ENCODE measurements at places on chromosomes 3 and 15.

GRCh38 chr3:179697736-179698332 is 45.0 kb downstream of the USP13 start:
- no peak for DNase-seq

DNA sequence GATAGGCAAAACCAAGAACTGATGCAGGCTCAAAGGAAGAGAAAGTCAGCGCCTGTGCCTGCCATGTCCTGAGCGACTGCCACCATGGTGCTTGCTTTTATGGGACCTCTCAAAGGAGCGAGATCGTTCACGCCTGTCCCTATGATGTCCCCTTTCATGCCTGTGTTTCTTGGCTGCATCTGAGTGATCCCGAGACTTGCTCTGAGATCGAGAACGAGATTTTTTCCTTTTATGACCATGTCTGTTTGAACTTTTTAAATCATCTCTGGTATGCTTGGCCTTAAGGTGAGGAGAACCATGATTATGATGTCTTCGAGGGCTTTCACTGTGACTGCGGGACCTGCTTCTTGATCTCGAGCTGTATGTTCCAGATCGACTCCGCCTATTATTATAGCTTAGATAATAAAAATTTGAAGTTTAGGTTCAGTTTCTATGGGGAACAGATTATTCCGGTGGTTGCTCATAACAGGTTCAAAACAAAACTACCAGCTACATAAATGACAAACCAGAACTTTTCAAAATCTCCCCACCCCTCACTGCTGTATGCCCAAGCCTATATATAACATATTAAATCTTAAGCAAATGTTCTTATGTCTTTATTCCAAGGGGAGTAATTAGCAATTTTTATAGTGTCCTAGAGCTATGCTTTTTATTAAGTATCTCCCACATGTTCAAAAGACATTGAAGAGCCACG is 11.6 kb downstream of the CCNL1 start:
- DNase-seq: no peak

- no peak for DNase-seq
Observed at GRCh38 chr3:120239644-120240043, 45.4 kb downstream of the GPR156 start.

DNA sequence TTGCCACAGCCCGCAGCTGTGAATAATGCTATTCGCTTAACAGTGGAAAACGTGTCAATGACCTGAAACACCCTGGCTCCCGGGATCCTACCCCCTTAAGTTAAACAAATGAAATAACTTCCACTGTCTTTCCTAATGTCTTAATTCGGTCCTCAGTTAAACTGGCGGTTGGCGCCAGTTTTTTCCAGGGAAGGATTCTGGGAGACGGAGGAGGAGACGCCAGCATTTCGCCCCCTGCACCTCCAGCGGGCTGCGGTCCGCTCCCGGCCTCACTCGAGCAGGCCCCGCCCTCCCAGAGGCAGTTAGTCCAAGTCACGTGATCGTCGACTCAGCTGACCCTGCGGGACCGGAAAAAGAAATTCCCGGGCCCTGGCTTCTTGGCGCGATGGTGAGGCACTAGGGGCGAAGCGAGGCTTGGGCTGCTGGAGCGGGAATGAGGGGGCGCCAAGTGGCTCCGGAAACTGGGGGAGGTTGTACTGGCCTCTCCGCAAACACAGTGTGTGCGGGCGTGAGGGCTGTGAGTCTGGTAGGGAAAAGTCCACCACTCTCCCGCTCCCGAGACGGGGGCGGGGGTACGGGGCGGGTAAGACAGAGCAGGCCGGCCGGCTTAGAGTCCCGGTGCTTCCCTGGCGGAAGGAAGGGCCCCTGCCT is at the start of gene COMMD4:
Gene COMMD4, plus strand, starts transcription at position 359 of the 651 bp plus-strand sequence. Its CDS starts 27 bp downstream, at position 386.
- peak; percentile 39 for DNase-seq

- no peak for DNase-seq
Observed at GRCh38 chr15:25649390-25649789, 210.6 kb upstream of the UBE3A start.

- DNase-seq: no peak
Observed at GRCh38 chr3:58336135-58336882, 3.6 kb downstream of the PXK start.

GRCh38 chr3:126184465-126185000 is 4.1 kb upstream of the ALDH1L1 start:
- no peak for DNase-seq

GRCh38 chr3:153232851-153233271 is 70.8 kb downstream of the RAP2B start:
- DNase-seq: no peak

GRCh38 chr3:4633078-4634004 is 140.2 kb downstream of the ITPR1 start:
- no peak for DNase-seq

DNA sequence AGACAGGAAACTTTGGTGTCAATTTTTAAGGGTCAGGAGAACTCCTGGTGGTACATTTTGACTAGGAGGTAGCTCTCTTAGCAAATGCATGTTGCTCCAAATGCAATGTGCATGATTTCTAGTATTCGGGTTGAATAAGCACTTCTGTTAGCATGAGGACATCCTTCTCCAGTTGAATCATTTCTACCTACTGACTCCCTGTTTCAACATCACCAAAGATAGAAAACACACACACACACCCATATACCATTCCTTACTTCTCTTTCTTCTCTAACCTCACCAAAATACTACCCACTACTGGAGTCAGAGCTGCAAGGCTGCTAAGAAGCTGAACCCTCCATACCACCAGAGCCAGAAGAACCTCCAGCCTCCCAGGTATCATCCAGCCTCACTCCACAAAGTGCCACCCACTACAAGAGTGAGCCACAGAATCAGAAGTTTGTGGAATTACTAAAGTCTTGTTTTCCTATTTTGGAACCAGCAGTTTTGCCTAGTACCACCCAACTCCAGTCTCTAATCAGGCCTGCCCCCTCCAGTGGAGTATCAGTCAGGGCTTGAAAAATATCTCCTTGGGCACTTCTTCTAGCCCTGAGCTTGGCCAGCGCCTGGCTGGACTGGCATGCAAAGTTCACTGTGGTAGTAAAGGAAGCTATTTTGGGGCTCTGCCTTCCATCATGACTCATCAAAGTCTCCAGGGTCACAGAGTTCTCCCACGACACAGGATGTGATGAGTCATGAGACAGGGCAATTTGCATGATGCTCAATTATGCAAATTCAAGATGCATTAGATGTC is 110.3 kb downstream of the CYP19A1 start:
- DNase-seq: no peak

- no peak for DNase-seq
Observed at GRCh38 chr15:101306341-101307047, 11.4 kb upstream of the SNRPA1 start.

DNA sequence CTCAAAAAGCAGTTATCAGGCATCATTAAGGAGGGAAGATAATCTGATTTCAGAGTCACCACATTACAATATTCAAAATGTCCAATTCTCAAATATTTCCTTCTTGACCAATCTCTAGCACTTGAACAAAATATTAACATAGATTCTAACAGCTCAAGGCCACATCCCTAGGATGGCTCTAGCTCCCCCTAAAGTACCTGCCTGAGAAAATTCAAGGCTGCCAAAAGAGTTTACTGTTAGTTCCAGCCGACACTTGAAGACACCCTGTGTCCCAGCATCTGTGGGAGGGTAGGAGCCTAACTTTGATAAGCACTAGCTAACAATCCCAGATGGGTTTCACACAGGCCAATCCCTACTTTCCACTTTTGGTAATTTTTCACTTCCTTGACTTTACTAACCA is 10.4 kb downstream of the NSMCE3 start:
- DNase-seq: no peak

DNA sequence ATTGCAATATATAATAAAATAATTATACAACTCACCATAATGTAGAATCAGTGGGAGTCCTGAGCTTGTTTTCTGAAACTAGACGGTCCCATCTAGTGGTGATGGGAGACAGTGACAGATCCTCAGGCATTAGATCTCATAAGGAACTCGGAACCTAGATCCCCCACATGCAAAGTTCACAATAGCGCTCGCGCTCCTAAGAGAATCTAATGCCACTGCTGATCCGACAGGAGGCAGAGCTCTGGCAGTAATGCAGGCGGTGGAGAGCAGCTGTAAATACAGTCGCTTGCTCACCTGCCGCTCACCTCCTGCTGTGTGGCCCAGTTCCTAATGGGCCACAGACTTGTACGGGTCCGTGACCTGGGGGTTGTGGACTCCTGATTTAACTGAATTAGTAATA is 87.8 kb downstream of the P3H2 start:
- no peak for DNase-seq

DNA sequence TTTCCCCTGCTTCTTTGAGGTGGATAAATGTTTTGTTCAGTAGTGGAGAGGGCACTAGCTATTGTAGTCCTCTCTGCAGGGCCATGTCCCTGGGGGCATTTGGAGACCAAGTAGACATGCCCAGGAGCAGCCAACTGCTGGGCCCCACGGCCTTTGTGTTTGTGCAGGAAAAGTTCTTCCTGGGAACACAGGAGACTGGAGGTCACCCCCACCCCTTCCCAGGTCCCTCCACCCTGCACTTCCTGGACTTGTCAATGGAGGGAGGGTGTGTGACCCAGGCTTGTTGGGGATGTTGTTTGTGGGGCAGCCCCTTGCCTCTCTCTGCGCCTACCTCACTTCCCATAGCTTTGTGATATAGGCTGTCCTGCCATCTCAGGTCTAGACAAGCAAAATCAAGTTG is 317.0 kb upstream of the LRRFIP2 start:
- no peak for DNase-seq

- DNase-seq: no peak
Observed at GRCh38 chr15:84832448-84833040, 15.4 kb downstream of the ALPK3 start.

DNA sequence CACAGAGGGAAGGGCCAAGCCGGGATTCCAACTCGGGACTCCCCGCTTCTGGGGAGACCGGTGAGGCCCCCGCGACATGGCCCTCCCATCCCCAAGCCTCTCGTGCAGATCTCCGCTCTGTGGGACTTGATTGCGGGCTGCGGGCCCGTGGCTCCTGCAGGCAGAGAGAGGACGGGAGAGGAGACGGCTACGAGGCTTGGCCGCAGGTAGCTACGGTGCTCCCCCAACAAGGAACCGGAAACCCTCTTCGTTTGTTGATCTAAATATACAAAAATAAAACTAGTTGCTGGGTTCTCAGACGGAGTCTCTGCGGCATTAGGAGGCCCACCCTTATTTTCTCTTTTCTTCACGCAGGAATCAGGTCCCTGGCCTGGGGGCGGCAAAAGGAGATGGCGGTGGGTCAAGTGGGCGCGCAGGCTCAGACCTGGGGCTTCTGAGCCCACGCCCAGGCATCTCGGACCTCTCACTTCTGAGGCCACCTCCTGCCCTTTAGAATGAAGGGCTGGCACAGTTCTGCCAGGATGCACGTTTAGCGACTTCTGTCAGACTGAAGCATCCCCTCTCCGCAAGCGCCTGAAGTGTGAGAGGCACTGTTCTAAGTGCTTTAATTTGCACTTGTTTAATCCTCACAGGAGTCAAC is 10.9 kb downstream of the GNB5 start:
- no peak for DNase-seq

DNA sequence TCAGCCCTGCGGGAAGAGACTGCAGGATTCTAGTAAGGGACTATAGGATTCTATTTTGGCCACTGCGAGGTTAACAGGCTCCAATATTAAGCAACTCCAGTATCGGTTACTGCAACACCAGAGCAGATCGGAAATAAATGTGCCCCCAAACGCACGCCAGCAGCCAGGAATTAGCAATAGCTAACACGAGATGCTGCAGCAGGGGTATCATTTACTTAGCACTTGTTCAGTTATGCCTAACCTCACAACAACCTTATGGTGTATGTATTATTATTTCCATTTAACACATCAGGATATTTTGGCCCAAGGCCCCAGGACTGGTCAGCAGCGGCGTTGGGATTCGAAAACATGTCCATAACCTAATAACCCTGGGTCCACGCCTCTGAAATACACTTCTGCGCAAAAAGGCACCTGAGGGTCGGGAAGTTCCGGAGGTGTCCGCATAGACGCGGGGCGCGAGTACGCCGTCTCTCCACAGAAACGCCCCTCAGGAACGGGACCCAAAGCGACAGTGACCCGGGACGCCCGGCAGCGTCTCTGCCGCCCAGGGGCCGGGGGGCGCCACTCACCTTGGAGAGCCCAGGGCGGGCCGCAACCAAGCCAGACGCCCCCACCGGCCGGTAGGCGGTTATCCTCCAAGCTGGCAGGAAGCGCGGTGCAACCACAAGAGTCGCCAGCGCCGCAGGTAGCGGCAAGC is 681 bp downstream of the PIK3CB start:
- no peak for DNase-seq

- no peak for DNase-seq
Observed at GRCh38 chr3:129182390-129183185, 1.1 kb downstream of the CNBP start.

DNA sequence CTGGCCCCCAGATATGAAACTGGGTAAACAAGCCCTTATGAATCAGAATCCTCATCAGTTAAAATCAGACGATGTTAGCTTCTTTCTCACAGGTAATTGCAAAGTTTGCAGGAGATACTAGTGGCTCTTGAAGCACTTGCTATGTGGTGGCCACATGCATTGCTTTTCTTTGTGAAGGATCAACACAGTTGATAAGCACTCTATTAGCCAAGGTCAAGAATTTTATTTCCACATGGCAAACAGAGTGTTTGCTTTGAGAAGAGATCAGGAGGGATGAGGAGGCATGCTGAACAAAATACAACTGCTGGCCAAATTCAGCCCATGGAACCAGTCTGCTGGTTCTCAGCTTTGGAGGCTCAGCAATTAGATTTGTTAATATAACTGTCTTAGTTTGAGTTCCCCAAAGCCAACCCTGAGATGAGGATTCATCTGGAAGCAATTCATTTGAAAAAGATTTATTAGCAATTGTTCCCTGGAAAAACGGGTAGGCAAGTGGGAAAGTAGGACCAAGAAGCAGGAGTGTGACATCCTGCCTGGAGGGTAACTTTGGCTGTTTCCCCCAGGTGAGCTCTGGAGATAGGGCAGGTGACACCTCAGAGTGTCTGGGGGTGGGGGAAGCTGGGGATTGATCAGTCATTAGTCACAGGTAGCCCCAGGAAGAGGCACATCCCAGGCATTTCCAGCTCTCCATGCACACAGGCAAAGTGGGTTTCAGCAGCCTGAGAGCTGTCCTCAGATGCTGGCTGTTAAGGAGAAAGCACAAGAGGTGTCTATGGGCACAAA is 180.3 kb downstream of the ABHD5 start:
- no peak for DNase-seq

Data from NCI-H187 (cell line).